ENCODE measurements at places on chromosomes 2 and 18.

GRCh38 chr18:13611142-13611600 is 115.2 kb downstream of the FAM210A start:
- DNase-seq, result no peak

DNA sequence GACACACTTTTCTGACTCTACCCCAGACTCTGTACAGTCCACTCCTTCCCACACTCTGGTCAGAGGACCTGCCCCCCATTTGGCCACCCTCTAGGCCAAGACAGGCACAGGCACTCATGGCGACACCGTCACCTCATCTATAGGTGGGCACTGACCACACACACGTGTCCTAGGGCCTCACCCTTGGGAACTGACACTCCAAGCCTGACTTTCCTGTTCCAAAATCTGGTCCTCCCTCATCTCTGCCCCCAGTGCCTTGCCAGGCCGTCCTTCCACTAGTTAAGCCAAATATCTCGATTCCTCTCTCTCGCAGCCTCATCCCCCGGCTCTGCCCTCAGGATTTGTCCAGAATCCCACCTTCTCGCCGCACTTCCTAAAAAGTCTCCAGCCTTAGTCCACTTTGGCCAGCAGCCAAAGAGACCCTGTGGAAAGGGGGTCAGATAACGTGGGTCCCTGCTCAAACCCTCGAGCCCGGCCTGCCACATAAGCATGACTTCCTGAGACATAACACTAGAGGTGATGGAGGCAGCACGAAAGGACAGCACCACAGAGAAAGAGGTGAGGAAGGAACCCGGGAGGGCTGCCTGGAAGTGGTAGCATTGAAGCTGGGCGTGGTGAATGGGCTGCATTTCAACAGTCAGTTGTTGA is 105.8 kb upstream of the OTOS start:
- DNase-seq, result no peak

- DNase-seq, result no peak
Observed at GRCh38 chr2:217414429-217414828, 554.6 kb upstream of the TNP1 start.

DNA sequence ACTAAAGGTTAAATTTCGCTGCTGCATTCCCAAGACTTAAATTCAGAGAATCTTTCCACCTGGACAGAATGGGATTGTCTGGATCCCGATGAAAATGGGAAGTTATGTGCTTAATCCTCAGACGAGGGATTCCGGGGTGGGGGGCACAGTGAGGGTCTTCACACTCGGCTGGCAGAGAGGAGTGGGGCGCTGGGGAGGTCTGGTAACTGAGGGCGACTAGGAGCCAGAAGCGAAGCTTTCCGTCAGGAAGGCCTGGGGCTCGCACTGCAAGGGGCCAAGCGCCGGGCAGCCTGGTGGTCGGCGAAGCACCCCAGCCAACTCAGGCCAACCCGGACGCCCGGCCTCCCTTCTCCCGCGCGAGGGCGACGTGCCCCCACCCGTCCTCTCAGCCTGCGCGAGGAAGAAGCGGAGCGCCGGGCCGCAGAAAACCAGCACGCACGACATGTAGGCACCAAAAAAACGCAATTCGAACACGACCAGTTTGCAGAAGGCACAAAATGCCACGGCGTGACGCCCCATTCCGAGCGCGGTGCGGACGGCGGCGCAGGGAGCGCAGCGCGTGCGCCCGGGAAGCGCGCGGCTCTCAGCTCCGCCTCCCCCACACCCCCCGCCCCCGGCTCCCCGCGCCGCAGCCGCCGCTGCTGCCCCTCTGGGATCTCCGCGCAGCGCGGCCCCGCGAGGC is 188.1 kb downstream of the ZEB2 start:
- DNase-seq, result no peak

DNA sequence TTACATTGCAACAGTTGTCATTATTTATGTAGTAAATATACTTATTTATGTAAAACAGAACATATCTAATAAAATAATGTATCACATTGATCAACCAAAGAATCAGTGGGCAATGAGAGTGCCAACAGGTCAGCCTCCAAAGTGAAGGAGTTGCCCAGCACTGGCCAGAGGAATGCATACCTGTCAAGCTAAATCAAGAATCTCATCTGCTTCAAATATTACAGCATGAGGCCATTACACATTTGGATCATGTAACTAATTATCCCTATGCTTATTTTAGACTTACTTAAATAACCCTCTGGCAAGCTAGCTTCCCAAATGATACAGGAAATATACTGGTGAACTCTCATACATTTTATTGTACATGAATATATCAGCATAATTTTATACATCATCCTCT is 1211.7 kb upstream of the ACVR2A start:
- no peak for DNase-seq

DNA sequence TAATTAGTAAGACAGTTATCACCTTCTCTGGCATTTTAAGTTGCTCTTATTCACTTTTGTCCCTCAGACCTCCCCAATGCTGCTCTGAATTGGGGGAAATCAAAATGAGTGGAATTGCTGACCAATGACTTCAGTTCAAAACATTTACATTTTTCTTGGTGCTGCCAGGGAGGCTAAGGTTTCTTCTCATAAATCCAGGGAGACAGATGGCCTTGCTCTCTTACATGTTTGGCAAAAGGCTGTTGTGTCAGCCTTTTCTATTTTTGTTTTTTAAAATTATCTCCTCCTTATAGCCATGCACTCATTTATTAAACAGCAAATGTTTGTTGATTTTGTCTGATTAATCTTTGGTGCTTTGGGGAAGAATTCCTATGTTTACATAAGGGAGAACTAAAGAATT is 82.0 kb downstream of the GALNT13 start:
- no peak for DNase-seq

- DNase-seq, result no peak
Observed at GRCh38 chr2:199278099-199278498, 179.6 kb downstream of the SATB2 start.

DNA sequence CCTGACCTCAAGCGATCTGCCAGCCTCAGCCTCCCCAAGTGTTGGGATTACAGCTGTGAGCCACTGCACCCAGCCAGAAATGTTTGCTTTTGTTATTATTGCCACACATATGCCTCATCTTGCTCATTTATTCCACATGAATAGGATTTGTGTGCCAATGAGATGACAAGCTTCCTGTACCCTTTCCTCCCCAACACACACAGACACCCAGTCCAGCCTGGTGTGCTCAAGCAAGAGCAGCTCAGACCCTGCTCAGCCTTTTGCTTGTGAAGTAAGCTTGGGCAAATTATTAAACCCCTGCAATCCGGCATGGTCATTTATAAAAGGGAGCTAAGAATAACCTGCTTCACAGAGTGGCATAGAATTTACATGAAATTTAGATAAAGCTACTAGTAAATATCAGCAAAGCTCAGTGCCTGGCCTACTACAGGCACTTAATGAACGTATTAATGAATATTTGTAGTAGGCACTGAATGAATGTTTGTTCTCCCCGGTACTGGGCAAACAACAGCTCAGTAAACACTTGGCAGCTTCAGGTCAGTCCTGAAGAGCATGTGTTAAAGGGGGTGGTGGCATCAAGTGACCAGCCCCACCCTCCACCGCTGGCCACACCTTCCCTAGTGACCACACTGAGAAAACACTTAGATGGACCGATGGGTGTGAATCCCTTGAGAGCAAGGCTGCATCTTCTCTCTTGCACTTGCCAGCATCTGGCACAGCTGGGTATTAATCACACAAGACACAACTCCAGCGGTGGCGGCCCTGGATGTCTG is 280.2 kb downstream of the SRBD1 start:
- DNase-seq, result no peak

DNA sequence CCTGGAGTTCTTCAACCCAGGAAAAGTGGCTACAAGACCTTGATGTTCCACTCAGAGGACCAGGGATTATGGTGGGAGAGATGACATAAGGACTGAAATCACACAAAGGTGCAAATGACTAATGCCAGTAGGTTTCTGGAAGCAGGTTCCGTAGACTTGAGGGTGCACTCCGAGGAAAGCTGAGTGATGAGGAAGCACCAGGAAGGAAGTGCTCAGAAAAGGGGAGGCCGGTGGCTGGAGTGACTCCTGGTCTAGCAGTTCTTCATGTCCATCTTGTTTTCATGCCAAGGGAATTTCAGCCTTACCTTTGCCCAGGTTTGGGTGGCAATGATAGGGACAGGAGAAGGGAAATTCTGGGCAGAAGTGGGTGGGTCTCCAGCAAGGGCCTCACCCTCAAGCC is 74.5 kb downstream of the TMEM17 start:
- no peak for DNase-seq

- DNase-seq, result no peak
Observed at GRCh38 chr2:70750320-70750719, 17.7 kb downstream of the ADD2 start.
